Activated T-helper 1 cell treated with Interleukin-2 at 50 U/mL for 16 hours (primary cell): ENCODE measurements at places on chromosomes 11 and 22.
A peak's percentile ranks its signal among the peaks of the same experiment; 100 is the strongest.

- no peak for DNase-seq
These were observed 443 bp upstream of the CELF1 start for GRCh38 chr11:47553406-47553743.

GRCh38 chr11:75558939-75559843 lies 2.9 kb upstream of the SERPINH1 start:
- no peak for DNase-seq

DNA sequence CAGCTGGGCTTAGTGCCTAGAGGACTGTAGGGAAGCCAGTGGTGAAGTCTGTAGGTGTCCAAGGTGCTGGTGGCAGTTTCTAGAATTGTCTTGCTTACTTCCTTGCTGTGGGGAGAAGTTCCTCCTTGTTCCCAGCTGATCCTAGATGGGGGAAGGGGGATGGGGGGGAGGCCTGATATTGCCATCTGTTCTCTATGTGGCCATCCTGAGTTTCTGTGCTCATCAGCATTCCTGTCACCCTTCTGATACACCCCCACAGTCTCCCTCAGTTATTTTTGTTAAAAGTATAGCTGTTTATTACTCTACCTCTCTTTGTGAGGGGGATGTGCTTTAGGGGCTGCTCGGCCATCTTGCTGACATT lies 36.5 kb downstream of the MADD start:
- no peak for DNase-seq

- DNase-seq, result no peak
These were observed 2.7 kb upstream of the ARHGAP42 start for GRCh38 chr11:100684101-100685065.

GRCh38 chr11:65382033-65382803 lies at the start of gene SLC25A45:
TSS of gene SLC25A45 (minus strand) at chr11:65382646. CDS start at chr11:65381951, 695 bp downstream.
- DNase-seq, result peak; percentile 91

DNA sequence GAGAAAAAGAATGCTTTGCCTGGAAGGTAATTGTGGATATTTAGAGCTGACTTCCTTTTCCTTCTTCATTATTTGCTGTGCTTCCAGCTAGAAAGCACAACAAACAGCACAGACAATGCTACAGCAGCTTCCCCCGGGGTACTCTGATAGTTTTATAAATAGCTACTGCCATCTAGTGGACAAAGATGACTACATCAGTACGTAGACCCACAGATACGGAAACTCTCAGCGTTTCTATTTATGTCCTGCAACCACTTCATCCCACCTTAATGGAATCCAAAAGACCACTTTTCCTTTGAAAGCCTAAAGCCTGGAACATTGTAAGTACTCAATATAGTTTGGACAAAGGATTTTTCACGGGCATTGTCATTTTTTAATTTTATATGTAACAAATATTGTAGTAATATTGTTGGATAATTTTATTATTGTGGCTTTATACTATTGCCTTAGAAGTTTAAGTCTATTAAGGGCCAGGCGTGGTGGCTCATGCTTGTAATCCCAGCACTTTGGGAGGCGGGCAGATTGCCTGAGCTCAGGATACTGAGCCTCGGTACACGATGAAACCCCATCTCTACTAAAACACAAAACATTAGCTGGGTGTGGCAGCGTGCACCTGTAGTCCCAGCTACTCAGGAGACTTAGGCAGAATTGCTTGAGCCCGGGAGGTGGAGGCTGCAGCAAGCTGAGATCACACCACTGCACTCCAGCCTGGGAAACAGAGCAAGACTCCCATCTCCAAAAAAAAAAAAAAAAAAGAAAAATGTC lies 7.5 kb downstream of the HSPA8 start:
- DNase-seq, result no peak

DNA sequence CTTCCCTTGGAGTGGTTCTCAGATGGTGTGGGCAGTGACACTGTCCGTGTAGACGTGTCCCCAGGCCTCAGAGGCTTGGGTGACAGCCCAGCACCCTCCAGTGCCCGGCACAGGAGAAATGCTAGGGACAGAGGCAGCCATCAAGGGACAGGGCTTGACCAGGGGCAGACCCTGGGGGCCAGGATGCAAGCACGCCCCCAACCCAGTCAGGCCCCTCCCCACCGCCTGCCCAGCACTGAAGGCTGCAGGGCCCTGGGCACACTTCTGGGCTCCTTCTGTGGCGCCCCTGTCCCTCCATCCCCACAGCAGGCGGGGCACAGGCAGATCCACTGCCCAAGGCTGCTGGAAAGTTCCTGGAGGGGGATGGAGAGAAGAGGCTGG lies 11.1 kb downstream of the IGF2 start:
- DNase-seq, result no peak

GRCh38 chr11:64121663-64122410 lies 44.1 kb downstream of the MACROD1 start:
- DNase-seq, result no peak

GRCh38 chr11:57883630-57884029 lies 122.0 kb downstream of the CTNND1 start:
- no peak for DNase-seq

- DNase-seq, result no peak
These were observed at the start of gene MYO7A for GRCh38 chr11:77127920-77128691. TSS of gene MYO7A (plus strand) at chr11:77128246. CDS start at chr11:77130635, 2,389 bp downstream.

GRCh38 chr22:50016988-50017700 lies 4.6 kb upstream of the IL17REL start:
- peak; percentile 41 for DNase-seq

DNA sequence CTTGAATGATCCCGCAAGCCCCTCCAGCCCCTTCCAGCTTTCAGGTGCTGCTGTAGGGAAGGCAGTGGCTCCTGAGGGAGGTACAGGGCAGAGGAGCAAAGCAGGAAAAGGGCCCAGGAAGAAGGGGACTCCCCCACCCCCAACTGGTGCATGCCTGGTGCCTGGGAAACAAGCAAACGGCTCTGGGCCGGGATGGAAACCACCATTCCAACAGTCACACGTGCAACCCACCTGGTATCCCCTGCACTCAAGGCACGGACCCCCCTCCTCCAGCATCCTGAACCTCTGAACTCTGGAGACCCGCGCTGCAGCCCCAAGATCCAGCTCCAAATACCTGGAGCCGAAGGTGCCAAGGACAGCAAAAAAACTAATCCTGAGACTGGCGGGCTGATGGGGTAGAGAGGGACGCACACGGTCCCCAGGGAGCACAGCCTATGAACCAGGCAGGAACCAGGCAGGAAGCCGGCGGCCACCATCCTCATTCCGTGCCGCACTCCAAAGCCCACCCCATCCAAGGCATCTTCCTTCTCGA lies 537 bp downstream of the SCN4B start:
- no peak for DNase-seq

- no peak for DNase-seq
These were observed 21.1 kb downstream of the KCNJ4 start for GRCh38 chr22:38433871-38434270.

- no peak for DNase-seq
These were observed 639 bp downstream of the INCENP start for GRCh38 chr11:62124186-62125113.

- DNase-seq, result no peak
These were observed 710.3 kb upstream of the KIRREL3 start for GRCh38 chr11:127710831-127711230.

DNA sequence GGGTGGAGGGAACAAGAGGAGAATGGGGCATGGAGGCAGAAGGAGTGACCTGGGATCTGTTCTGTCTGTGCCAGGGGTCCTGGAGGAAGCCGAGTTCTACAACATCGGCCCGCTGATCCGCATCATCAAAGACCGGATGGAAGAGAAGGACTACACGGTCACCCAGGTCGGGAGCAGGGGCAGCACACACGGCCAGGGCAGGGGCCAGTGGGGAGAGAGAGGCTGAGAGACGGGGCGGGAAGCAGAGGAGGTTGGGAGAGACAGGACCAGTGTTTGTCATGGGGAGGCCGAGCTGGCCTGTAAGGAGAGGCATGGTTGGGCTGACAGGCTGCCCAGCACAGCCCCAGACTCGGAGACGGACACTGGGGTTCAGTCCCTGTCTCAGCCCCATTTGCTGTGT lies 4.7 kb downstream of the KCTD17 start:
- no peak for DNase-seq

- no peak for DNase-seq
These were observed 1339.4 kb downstream of the FAM181B start for GRCh38 chr11:81394311-81394710.

- DNase-seq, result no peak
These were observed 89.6 kb upstream of the API5 start for GRCh38 chr11:43222215-43222614.

GRCh38 chr22:47594836-47595521 lies 832.5 kb downstream of the TBC1D22A start:
- DNase-seq, result no peak

- peak; percentile 64 for DNase-seq
These were observed 5.6 kb downstream of the RGL4 start for GRCh38 chr22:23696326-23696851.

DNA sequence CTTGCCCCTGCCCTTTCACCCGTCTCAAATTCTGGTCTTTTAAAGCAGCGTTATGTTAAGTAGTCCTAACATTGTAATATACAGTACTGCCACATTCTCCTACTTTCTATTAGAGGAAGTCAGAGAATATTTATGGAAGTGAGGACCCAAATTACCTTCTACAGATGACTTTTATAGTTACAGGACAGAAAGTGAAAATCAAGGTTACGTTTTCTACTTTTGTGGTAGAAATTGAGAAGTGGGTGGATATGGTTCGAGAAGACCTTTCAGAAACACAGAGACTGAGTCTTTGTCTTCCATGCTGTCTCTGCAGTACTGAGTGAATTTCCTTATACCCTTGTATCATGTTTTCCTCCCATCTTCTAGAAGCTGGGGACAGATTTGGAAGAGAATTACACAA lies 17.1 kb downstream of the SC5D start:
- no peak for DNase-seq

- DNase-seq, result no peak
These were observed 859 bp upstream of the FGF19 start for GRCh38 chr11:69704508-69705253.

DNA sequence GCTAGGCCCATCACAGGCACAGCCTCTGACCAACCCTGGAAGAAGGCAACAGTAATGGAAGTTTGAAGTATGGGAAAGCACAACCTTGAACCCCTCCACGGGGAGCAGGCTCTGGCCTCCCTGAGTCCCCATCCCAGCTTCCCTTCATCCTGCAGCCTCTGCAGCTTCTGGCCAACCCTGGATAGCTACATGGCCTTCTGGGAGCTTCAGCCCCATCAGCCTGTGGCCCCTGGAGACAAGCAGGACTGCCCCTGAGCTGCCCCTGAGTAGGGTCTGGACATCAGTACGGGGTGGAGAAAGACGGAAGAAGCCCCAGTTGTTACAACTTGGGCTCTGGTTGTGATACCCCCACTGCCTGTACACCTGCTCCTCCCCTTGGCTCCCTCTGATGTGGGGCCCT lies 113.8 kb upstream of the CD82 start:
- DNase-seq, result no peak

DNA sequence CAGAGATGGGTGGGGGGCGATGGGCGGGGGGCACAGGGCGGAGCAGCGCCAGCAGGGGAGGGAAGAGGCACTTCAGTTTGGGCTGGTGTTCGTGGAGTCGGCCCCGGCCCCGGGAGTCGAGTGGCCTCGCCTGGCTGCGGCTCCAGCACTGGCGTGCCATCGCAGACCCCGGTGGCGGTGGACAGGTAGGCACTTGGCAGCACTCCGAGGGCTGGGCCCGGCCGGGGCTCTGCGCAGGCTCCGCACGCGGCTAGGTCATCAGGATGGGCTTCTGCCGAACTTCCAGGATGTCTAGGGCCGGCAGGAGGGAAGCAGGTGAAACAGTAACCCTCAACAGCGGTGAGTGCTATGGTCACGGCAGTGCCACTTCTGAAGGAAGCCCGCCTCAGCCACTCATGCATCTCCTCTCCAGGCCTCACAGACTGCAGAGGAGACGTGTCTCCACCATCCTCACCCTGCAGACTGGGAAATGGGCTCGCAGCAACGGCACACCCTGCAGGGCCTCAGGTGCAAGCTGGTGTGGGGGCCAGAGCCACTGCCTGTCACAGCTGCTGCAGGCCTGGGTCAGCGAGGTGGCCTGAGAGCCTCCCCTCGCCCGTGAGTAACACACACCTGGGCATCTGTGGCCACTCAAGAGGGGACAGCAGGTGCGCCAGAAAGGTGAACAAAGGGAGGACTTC lies 33.3 kb downstream of the NUP50 start:
- no peak for DNase-seq

- no peak for DNase-seq
These were observed 7.8 kb downstream of the DCPS start for GRCh38 chr11:126311401-126312291.

DNA sequence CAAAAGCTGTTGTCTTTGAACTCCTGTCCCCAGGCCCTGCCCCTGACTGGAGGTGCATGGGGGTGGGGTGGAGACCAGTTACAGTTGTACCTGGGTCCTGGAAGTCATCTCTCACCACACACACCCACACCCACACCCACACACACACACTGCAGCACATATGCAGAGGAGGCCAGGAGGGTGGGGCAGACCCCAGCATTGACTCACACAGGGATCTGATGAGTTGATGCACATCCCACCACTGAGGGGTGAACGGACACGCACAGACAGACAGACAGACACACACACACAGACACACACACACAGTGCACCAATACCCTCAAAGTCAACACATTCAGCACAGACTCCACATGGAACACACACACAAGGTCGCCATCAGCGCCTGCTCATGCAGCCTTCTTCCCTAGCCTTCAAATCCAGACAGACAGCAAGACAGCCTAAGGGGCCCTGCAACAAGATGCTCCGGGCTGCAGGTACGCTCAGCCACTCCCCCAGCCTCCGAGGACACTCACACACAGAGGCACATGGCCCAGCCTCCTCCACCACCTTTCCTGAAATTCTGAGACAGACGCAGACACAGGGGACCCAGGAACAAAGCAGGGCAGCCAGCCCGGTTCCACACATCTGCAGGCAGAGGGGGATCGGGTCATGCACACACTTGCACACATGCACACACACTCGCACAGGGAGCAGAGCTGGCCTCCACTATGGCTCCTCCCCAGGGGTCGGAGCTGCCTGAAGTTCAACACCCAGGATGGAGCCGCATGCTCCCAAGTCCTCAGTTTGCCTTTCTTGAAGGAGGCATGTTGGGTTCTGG lies 26.5 kb downstream of the SYT7 start:
- DNase-seq, result no peak

- DNase-seq, result no peak
These were observed 32.9 kb downstream of the LIMK2 start for GRCh38 chr22:31244943-31245451.

DNA sequence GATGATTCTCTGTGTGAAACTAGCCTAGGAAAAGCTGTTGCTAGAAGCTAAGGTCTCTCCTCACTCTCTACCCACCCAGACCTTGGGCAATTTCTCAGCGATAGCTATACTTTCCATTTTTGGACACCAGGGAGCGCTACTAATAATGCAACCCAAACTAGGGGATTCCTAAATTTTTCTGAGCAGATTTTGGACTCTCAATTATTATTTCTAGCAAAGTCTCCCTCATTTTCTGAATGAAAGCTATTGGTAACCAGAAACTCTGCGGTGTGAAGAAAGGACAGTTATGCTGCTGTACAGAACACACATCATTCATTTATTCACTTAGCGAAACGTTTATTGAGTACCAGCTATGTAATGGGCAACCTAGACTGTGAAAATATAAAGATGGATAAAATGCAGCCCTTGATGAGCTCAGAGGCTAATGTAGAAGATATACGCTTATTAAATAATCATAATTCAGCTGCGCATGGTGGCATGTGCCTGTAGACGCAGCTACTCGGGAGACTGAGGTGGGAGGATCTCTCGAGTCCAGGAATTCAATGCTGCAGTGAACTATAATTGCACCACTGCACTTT lies 6.1 kb upstream of the STIM1 start:
- no peak for DNase-seq

- no peak for DNase-seq
These were observed 2.2 kb downstream of the APOBEC3A start for GRCh38 chr22:38959590-38959989.
